ENCODE measurements at places on chromosomes 6 and 20.
A peak's percentile ranks its signal among the peaks of the same experiment; 100 is the strongest.

DNA sequence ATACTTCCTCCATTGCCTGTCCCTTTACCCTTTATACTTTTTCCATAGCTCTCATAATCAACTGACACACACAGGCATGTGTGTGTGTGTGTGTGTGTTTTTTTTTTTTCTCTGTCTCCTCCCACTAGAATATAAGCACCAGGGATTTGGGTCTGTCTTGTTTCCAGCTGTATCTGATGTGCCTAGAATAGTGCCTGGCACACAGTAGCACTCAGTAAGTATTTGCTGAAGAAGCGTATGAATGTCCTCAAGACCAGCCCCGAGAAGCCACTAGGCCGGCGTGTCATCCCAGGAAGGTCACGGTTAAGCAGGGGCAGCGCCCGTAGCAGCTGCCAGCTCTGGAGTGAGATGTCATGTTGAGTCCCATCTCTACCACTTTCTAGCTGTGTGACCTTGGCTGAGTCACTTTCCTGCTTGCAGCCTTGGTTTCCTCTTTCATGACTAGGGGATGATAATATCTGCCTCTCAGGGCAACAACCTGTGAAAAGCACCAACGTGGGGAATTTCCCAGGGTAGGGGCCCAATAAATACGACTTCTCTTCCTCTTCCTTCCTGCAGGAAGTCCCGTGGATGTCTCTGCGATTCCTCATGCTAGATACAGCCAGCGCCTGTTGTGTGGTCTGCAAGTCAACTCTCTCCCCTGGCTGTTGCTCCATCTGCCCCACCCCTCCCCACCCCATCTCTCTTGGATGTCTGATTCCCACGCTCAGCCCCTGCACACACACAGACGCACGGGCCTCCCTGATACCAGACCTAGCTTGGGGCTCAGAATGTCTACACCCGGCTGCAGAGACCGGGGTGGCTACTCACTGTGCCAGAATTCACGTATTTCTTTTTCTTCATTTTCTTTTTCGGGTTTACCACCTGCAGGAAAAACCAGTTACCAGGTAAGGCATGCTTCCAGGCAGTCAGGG is 58.1 kb downstream of the RAB44 start:
- peak; percentile 72 for DNase-seq
- peak overlapping the region; percentile 60 for H3K4me3 ChIP-seq
- peaks cover 33% of the 10 kb centered on the region for H3K4me1 ChIP-seq
- peak overlapping the region; percentile 94 for H3K27ac ChIP-seq
- no peaks in the 10 kb centered on the region for H3K36me3 ChIP-seq

DNA sequence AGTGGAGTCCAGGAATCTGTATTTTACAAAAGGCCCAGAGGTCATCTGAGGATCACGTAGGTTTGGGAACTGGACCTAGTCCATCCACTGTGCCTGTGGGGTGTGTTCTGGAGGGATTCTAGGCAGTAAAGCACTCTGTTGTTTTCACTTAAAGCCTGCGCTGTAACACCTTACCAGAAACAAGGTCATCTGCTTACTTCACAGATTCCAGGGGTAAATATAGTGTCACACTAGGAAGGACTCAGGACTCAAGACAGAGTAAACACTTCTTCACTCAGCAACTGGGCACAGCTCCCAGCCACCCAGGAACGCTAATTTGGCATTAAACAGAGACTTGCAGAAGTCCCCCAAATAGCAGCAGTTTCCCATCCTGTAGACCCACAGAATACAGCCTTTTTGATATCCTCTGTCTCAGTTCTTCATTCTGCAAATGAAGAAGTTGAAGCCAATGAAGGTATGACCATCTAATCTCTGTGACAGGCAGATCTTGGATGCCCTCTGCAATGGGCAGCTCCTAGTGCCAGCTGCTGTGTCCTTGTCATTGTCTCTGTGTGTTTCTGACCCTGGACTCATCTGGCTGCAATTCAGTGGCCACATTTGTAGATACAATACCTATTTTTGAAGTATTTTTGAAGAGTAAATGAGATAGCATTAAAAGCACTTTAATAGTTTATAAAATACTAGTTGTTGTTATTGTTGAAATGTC is 129.1 kb downstream of the SLC24A3 start:
- peaks cover 11% of the 10 kb centered on the region for H3K27me3 ChIP-seq
- DNase-seq, result no peak
- no peaks in the 10 kb centered on the region for H3K4me1 ChIP-seq
- no peak overlapping the region for H3K27ac ChIP-seq
- no peak overlapping the region for H3K4me3 ChIP-seq

DNA sequence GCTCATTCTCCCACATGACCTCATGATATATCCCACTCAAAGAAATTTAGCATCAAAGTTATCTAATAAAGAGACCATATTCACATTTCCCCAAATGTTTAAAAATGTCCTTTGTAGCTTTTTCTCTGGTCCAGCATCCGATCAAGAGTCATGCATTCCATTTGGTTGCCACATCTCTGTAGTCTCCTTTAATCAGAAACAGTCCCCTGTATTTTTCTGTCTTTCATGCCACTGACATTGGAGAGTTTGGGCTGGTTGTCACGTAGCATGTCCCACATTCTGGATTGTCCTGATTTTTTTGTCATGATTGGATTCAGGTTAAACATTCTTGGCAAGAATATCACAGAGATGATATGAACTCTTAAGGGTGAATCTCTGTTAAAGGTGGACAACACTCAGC is 55.7 kb downstream of the SNX5 start:
- peaks cover 4% of the 10 kb centered on the region for H3K36me3 ChIP-seq
- no peak for DNase-seq
- H3K4me3 ChIP-seq, result no peak overlapping the region
- no peaks in the 10 kb centered on the region for H3K27me3 ChIP-seq
- H3K4me1 ChIP-seq, result no peaks in the 10 kb centered on the region

DNA sequence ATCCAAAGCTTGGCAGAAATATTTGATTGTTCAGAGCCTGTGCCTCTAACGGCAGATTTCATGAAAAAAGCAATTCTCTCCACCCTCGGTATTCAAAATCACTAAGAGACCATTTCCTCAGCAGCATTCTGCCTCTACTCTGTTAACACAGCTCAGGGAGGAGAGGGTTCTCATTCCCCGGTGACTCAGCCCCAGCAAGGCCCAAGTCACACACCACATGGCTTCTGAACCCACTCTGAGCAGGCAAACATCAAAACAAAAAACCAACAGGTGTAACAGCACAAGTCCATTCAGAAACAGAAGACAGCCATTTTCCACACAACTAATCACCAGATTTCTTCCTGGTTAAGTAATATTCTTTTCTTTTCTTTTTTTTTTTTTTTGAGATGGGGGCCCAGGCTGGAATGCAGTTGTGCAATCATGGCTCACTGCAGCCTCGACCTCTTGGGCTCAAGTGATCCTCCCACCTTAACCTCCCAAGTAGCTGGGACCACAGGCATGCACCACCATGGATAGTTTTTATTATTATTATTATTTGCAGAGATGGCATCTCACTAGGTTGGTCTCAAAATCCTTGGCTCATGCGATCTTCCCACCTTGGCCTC is 55.4 kb downstream of the GFOD1 start:
- H3K27me3 ChIP-seq, result peaks cover 20% of the 10 kb centered on the region
- no peak for DNase-seq
- peaks cover 96% of the 10 kb centered on the region for H3K4me1 ChIP-seq
- peak overlapping the region; percentile 97 for H3K27ac ChIP-seq
- no peaks in the 10 kb centered on the region for H3K36me3 ChIP-seq

DNA sequence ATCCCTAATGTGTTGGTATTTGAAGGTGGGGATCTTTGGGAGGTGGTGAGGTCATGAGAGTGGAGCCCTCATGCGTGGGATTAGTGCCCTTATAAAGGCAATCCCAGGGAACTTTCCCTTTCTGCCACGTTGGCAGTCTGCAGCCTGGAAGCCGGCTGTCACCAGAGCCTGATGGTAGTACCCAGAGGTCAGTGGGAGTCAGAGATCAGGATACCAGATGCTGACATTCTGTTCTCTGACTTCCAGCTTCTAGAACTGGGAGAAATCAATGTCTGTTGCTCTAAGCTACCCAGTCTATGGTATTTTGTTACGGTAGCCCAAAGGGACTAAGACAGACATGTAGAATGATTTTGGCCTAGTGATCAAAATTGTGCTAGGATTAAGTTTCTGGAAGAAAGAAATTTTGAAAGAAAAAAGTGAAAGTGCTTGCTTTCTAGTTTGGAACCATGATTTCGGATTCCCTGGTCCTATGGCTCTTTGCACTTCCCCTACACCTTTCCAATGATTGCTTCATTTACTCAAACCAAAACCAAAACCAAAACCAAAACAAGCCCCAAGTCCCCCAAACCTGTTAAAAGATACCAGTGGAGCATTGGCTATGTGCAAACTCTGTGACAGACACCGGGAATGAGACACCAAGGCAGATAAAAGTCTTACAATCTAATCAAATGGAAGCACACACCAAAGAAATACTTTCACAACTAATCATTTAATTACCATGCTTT is 173.7 kb upstream of the ZNF217 start:
- H3K27ac ChIP-seq, result peak overlapping the region; percentile 43
- DNase-seq, result peak; percentile 19
- H3K4me1 ChIP-seq, result peaks cover 4% of the 10 kb centered on the region
- no peak overlapping the region for H3K4me3 ChIP-seq
- H3K27me3 ChIP-seq, result peaks cover 3% of the 10 kb centered on the region

DNA sequence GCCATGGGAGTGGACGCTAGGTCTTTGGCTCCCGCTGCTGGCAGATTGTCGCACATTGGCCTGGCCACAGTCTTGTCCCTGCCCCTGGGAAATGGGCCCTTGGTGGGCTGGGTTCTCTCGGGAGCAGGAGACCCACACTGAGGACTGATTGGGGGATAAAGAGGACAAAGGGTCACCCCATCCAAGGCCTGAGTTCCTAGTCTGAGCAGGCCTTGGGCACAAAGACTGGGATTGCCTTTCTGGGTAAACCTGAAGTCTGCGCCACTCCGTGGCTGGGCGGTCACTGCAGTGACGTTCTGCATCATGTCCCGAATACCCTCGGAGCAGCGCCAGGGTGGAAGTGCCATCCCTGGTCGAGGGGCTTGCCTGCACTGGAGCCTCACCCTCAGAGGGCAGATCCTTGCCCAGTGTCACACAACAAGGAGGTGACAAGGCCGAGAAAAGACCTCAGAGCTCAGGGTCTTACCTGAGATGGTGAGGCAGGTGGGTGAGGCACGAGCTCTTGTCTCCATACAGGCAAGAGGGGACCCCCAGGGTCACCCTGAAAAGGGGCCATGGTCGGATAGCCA is 36.1 kb upstream of the ZBP1 start:
- no peak overlapping the region for H3K4me3 ChIP-seq
- no peak overlapping the region for H3K27ac ChIP-seq
- no peaks in the 10 kb centered on the region for H3K27me3 ChIP-seq
- peaks cover 15% of the 10 kb centered on the region for H3K4me1 ChIP-seq

DNA sequence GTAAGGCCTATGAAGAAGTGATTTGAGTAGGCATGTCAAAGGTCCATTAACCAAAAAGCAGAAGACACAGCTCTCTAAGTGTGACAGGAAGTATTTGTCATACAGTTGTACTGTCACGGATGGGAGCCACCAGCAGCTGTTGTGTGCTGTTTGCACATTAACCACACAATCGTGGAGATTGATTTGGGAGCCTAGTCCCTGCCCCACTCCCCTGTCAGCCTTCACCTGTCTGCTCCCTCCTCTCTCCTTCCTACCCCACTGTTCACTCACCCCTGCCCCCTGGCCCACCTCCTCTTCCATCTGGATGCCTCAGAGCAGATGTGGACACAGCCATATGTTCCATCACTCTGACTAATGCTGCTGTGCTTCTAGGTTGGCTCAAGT is 124.7 kb upstream of the SPACA1 start:
- H3K27ac ChIP-seq, result no peak overlapping the region
- no peak overlapping the region for H3K4me3 ChIP-seq
- H3K36me3 ChIP-seq, result peaks cover 8% of the 10 kb centered on the region
- peaks cover 36% of the 10 kb centered on the region for H3K4me1 ChIP-seq
- H3K27me3 ChIP-seq, result peaks cover 18% of the 10 kb centered on the region

DNA sequence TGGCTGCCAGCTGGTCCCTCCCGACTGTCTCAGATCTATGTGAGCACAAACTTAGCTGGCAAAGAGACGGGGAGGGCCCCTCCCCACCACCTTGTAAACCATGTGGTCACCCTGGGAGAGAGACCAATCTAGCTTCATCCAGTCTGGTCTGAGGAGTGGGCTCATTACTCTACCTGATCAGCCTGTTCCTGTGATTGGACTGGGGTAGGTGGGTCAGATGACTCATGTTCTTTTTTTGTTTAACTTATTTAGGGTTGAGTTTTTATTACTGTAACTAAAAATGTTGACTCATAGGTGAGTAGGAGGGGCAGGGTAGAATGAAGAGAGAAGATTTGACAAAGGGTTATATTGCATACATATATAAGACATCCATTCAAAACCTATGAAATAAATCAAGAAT is 4.7 kb downstream of the GSTA4 start:
- no peak for DNase-seq
- peaks cover 8% of the 10 kb centered on the region for H3K27me3 ChIP-seq
- H3K4me1 ChIP-seq, result peaks cover 13% of the 10 kb centered on the region

- DNase-seq, result no peak
- peaks cover 4% of the 10 kb centered on the region for H3K27me3 ChIP-seq
- peaks cover 20% of the 10 kb centered on the region for H3K4me1 ChIP-seq
- H3K4me3 ChIP-seq, result no peak overlapping the region
Observed at GRCh38 chr6:13812359-13812642, 2.1 kb downstream of the MCUR1 start.

DNA sequence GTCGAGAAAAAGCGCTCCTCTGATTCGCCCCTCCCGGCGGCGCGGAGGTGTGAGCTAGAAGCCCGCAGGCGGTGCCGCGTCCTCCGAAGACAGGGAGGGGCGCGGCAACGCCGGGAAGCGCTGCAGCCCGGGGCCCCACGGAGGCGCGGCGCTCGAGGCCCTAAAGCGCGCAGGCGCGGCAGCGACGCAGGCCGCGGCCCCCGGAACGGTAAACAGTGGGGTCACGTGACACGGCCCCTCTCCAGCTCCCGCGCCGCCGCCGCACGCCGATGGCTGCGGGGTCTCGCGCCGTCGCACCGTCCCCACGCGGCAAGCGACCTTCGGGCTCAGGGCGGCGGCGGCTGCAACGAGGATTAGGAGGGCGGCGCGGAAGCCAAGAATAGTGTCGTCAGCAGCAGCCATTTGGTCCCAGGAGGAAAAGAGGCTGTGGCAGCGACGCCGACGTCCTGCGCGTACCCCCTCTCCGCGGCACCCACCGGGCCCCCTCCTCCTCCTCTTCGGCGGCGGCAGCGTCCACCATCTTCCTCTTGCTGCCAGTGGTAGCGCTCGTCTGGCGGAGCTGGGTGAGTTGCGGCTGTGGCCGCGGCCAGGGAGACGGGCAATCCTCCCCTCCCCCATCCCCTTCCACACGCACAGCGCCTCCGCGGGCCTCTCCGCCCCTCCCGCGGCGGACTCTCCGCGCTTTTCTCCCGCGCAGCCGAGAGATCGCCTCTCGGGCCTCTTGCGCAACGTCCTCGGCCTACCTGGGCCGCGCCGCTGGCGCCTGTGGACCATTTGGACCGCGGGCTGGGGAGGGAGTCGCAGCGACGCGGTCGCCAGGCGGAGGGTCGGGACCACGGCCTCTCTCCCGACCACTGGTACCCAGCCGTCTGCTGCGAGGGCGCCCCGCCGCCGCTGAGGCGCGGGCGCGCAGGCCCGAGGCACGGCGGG is at the start of gene PHF3:
Gene PHF3 (plus strand): TSS at position 215 of the 930 bp plus-strand sequence. CDS start 10,750 bp downstream, outside the sequence.
- H3K27ac ChIP-seq, result peak within 1 kb of the TSS; percentile 98
- H3K27me3 ChIP-seq, result peaks cover 7% of the 10 kb centered on the region
- DNase-seq, result peak; percentile 93
- no peaks in the 10 kb centered on the region for H3K36me3 ChIP-seq
- H3K4me3 ChIP-seq, result peak within 1 kb of the TSS; percentile 99

- no peaks in the 10 kb centered on the region for H3K36me3 ChIP-seq
- no peak overlapping the region for H3K27ac ChIP-seq
Observed at GRCh38 chr6:41502566-41502916, 43.6 kb upstream of the FOXP4 start.
